ENCODE measurements at places on chromosomes 1 and 21.
A peak's percentile ranks its signal among the peaks of the same experiment; 100 is the strongest.

DNA sequence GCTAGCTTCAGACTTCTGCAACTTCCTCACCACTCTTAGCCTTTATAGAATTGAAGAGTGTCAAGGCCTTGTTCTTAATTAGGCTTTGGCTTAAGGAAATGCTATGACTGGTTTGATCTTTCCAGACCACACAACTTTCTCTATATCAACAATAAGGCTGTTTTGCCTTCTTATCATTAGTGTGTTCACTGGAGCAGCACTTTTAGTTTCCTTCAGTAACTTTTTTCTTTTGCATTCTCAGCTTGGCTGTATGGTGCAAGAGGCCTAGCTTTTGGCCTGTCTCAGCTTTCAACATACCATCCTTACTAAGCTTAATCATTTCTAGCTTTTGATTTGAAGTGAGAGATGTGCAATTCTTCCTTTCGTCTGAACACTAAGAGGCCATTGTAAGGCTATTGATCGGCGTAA lies 8.6 kb downstream of the PRKACB start:
- no peak for DNase-seq

GRCh38 chr1:241308011-241308410 lies 49.0 kb downstream of the RGS7 start:
- no peak for DNase-seq

DNA sequence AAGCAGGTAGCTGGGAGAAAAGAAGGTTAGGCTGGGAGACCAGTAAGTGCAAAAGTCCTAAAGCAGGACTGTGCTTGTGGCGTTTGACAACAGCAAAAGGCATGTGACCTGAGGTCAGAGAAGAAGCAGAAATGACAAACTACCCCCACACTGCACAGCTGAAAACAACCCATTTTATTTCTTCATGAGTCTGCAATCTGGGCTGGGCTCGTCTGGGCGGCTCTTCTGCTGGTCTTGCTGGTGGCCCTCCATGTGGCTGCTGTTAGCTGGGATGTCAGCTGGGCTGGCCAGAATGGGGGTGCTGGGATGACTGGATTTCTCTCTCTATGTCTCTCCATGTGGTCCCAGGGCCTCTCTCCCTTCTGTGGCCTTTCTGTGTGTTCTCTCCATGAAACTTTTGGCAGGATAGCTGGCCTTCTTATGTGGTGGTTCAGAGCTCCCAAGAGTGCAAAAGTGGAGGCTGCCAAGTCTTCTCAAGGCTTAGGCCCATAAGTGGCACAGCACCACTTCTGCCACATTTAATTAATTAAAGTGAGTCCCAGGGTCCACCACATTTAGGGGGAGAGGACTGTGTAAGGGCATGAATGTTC lies 128.6 kb downstream of the RIPK4 start:
- DNase-seq, result no peak

GRCh38 chr1:101283443-101283842 lies 46.6 kb downstream of the S1PR1 start:
- no peak for DNase-seq

- DNase-seq, result no peak
Measured at GRCh38 chr1:242449661-242450060, 74.8 kb downstream of the PLD5 start.

- DNase-seq, result no peak
Measured at GRCh38 chr1:6256645-6257044, 4.3 kb downstream of the GPR153 start.

DNA sequence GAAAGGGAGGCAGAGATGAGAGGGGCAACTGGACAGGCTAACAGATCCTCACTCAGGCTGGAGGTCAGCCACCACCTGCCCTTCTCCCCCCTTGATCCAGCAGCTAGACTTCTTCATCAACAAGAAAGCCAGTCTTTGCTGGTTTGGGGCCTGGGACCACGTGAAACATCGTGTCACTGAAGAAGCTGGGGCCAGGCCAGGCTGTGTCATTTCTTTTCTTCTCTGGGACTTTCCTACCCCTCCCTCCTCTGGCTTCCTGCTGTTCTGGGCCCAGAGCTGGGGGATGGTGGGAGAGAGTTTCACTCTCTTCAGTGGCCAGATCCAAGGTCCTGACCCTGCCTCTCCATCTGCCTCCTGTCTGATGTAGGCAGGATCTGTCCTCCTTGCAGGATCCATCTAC lies 18.1 kb upstream of the SLC26A9 start:
- no peak for DNase-seq

- no peak for DNase-seq
Measured at GRCh38 chr1:236524895-236525184, 1.1 kb downstream of the LGALS8 start.

GRCh38 chr1:84427250-84428188 lies 29.2 kb downstream of the DNASE2B start:
- DNase-seq, result no peak

DNA sequence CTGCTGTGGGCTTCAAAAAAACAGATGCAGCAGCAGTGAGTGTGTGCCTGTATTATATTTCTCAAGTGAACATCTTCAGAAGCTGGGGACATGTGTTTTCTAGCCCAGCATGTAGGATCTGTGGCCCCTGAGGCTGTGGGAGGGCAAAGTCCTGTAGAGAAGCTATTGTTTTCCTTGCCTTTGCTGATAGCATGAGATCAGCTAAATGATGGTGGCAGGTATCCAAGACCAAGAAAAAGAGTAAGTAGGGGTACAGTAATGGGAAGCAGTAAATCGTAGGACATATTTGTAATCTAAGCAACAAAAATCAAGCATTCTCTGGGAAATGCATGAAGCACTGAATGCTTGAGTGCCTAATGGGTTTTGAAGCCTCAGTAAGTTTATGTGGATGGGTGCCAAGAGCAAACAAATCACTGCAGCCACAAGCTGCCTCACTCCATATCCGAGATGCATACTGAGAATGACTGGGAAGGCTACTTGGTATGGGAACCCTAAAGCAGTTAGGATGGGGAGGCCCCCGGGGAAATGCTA lies 98.3 kb downstream of the CD58 start:
- DNase-seq, result no peak

- DNase-seq, result no peak
Measured at GRCh38 chr1:153957744-153958110, 685 bp downstream of the CRTC2 start.

GRCh38 chr1:37817481-37817880 lies 9.5 kb upstream of the YRDC start:
- DNase-seq, result no peak

GRCh38 chr1:43650310-43651085 lies 549 bp downstream of the KDM4A start:
- peak; percentile 93 for DNase-seq

DNA sequence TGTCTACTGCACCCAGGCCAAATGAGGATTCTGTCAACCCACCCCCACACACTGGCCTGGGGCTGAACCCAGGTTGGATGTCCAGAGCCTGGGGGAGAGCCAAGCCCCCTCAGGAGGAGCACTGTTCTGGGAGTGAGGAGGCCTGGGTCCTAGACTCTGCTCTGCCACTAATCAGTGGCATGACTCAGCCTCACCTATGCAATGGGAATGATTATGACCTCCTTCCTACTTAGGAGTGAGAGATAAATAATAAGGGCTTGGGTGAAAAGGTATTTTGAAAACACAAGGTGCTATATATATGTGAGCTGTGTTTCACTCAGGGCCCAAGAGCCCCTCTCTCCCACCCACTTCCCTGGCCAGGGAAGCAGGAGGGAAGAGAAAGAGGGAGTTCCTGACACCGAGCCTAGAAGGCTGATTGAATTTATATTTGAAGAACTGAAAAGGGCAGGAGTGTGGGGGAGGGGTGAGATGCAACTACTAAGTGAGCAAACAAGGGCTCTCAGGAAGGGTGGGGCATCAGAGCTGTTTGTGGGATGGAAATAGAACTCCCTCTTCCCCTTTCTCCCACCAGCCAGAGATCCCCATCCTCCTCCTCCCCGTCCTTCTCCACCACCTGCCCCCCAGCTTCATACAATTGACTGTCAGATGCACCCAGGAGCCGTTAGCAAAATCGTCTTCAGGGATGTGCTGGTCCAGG lies 8.2 kb downstream of the IGSF9 start:
- DNase-seq, result no peak

- no peak for DNase-seq
Measured at GRCh38 chr1:201676197-201676596, 137.3 kb downstream of the NAV1 start.

- DNase-seq, result no peak
Measured at GRCh38 chr1:92398519-92398918, 88.2 kb downstream of the GFI1 start.

DNA sequence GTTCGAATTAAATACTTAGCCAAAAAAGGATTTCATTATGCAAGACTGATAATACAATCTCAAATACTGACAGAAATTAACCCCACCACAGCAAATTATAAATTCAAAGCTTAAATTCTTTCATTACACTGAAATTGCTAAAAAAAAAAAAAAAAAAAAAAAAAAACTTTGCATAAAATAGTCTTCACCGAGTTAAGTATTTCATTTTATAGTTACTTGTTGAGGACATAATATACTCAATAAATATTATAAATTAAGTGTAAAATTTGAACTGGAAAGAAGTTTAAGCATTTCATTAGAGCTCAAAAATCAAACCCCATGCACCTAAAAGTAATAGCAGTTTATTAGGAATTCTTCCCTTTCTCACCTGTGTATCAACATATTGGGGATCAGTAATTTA lies 1.9 kb upstream of the PSMG1 start:
- DNase-seq, result no peak

- no peak for DNase-seq
Measured at GRCh38 chr1:95278173-95279006, 44.4 kb downstream of the RWDD3 start.

- DNase-seq, result no peak
Measured at GRCh38 chr1:229034342-229034741, 236.6 kb upstream of the RAB4A start.

DNA sequence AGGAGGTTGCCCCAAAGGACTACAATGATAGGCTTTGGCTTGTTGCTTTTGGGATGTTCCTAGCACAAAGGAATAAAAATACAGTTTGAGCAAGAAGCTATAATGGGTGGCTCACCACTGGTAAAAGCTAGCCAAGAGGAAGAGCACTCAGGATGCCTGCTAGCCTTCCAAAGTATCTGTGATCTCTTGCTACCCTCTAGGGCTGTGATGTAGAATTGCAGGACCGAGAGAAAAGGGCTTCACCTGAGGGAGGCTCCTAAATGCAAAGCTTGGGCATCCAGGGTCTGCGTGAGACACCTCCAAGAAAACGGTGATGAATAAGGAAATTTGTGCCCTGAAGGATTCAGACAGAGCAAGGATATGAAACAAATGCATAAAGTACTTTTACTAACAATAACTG lies 17.7 kb downstream of the IVL start:
- DNase-seq, result no peak

GRCh38 chr1:198463709-198464108 lies 76.8 kb downstream of the ATP6V1G3 start:
- DNase-seq, result no peak

DNA sequence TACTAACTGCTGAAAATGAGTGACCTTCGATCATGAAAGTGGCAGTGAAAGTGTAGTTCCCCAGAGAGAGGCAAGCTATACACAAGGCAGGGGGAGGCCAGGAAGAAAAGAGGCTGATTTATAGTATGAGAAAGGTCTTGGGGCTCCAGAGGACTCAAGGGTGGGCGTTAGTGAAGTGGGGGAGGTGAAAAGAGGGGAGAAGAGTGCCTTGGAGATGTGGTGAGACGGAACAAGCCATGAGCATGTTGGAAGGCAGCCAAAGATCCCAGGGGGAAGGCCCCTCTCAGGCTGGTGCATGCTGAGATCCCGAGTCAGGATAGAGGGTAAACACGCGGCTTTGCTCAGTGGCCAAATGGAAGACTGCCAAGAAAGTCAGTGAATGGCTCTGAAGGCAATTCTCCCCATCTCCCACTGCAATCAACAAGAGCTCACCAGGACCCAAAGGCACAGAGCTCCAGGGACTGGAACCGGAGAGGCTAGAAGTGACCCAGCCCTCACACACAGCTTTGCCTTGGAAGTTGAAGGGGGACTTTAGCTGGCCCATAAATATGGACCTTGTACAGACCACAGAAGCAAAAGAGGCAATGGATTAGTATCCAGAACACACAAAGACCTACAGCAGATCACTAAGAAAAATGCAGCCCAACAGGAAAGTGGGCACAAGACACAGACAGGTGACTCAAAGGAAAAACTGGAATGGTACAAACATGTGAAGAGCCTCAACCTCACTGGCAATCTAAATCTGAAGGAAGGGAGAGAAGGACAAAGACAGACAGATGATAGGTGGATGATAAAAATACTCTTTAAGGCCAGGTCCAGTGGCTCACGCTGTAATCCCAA lies 49.6 kb downstream of the HSF2BP start:
- DNase-seq, result no peak

- no peak for DNase-seq
Measured at GRCh38 chr1:25082216-25082899, 149.9 kb downstream of the SYF2 start.

GRCh38 chr1:33099290-33100118 lies 18.6 kb downstream of the AZIN2 start:
- peak; percentile 58 for DNase-seq

GRCh38 chr1:208089761-208090370 lies 154.3 kb downstream of the PLXNA2 start:
- DNase-seq, result no peak

DNA sequence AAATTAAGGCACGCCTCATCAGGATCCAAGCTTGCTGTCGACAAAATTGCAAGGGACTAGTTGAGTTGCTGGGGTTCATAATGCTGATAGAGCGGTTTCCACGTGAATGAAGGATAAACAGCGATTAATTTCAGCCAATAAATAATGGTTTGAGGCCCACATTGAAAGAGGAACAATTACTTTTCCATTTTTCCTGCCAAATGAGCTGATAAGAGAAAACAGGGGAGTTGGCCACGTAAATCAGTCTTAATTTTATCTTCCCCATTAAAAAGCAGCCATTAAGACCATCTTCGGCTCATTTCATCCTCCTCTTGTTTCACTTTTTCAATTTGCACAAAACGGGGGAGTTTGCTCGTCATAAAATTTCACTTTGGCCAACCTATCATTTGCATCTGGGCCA lies 235.5 kb upstream of the RRP15 start:
- DNase-seq, result no peak

- DNase-seq, result no peak
Measured at GRCh38 chr1:226657895-226658545, 81.1 kb downstream of the ITPKB start.

DNA sequence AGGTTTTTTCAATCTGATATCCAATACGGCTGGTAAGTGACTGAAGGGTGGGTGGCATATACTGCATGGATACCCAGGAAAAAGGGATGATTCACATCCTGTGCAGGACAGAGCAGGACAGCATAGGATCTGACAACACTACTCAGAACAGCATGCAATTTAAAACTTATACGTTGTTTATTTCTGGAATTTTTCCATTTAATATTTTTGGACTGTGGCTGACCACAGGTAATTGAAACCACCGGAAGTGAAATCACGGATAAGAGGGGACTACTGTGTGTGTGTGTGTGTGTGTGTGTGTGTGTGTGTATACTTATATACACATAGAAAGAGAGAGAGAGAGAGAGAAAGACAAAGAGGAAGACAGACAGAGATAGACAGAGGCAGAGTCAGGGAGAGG lies 23.0 kb downstream of the ERICH3 start:
- DNase-seq, result no peak

DNA sequence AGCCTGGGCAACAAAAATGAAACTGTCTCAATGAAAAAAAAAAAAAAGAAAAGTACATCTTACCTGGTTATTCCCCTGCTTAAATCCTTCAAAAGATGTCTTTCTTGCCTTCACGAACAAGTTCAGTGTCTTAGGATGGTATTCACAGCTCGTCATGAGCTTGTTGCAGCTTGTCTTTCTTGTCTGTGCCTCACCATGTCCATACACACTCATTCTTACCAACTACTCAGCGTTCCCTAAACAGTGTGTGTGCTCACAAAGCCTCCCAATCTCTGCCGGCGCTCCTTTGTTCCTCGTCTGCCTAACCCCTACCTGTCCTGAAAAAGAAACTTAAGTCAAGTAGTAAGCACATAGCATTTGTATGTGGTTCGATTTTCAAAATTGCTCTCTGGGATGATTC lies 31.1 kb downstream of the UBE4B start:
- no peak for DNase-seq

Measured in stimulated activated CD8-positive, alpha-beta memory T cell treated with anti-CD3 and anti-CD28 coated beads, Interleukin-7, amount 100 ng/mL, for 48 hours (primary cell).